D341Med (cell line): ENCODE measurements at places on chromosomes 16 and 17.

DNA sequence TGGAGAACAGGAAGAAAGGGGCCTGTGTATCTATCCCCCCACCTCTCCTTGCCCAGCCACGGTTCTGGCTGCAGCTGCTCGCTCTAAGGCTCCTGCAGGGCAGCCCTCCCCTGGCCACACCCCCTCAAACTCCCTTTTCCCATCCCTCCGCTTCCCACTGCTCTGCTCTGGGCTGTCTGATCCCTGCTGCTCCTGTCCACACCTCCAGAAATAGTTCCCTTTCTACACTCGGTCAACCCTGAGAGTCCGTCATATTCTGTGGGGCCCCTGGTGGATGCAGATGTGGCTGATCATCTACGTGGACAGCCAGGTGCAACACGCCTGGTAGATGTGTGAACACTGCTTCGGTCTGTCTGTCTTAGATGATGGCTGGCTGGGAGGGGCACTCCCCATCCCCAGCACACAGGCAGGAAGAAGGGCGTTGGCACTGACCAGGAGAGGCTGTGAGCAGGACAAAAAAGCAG lies 19.3 kb upstream of the KRT19 start:
- no peak for DNase-seq

DNA sequence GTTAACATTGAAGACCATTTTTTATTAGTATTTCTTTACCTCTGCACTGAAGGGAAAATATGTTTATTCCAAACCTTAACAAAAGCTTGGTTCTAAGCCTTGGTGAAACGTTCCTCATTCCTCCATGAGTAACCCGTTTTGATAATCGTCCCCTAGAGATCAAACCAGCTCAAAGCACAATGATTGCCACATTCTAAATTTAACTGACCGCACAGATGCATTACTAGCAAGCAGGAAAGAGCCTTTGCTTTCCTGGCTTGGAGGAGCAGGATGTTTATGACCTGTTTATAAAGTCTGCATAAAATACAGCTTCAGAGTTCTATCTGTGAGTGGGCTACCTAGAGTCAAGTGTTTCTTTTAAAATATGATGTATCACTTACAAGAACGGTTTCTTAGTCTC lies 193.8 kb downstream of the TMEM114 start:
- no peak for DNase-seq

DNA sequence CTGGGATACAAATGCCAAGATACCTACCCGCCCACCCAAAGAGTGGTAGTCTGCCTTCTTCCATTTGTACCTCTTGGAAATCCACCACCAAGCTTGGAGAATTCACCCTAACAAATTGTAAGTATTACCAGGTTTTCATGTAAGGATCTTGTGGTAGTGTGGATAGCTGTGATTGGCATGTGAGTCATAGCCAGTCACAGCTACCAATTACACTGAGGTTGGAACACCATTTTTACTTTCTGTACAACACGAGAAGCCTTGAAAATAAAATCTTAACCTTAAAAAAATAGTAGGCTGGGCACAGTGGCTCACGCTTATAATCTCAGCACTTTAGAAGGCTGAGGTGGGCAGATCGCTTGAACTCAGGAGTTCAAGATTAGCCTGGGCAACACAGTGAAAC lies 18.5 kb upstream of the SLC35G3 start:
- no peak for DNase-seq

DNA sequence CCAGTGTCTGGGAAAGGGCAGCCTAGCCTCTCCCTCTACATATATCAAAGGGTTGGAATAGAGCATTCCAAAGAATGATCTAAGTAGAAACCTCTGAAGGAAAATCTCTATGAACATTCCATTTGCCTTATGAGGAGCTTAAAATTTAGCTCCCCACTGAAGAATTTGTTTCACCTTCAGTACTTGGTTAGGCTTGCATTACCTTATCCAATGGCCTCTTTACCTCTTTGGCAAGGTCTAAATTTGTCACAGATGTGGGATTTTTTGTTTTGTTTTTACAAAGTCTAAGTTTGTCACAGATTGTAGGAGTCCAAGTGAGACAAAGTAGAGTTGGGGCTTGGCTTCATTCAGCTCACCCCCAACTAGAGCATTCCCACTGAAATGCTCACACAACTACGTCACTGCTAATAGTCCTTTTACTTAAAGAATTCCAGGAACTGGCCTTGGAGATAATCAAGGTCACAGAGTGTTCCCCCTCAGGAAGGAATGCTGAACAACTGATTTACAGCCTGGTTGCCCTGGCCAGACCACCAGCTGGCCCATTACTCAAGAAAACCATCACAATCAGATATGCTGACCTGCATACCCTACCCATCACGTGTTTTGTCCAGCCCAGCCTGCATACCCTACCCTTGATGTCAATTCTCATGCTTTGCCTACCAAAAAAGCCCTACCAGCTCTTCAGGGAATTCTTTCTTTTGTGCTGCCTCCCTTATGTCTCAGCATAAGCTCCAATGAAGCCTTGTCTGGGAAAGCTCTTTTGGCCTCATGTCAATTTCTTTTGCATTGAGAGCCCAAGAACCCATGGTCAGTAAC lies 26.5 kb upstream of the PPM1D start:
- DNase-seq: no peak

DNA sequence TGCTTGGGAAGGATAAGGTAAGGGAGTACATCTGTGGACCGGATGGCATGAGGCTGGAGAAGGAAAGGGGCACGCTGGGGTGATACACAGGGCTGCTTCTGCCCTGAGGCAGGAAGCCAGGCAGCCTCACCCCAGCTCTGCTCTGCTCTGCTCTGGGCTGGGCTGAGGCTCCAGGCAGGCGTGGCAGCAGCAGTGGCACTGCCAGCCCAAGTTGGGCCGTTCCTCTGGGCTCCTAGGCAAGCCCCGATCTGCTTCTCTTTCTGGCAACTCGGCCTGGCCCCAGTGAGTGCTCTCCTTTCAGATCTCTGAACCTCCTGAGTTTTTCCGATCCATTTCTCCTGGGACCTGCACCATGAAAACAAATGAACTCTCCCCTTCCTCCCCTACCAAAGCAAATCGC lies 44.9 kb downstream of the VAC14 start:
- DNase-seq: no peak

DNA sequence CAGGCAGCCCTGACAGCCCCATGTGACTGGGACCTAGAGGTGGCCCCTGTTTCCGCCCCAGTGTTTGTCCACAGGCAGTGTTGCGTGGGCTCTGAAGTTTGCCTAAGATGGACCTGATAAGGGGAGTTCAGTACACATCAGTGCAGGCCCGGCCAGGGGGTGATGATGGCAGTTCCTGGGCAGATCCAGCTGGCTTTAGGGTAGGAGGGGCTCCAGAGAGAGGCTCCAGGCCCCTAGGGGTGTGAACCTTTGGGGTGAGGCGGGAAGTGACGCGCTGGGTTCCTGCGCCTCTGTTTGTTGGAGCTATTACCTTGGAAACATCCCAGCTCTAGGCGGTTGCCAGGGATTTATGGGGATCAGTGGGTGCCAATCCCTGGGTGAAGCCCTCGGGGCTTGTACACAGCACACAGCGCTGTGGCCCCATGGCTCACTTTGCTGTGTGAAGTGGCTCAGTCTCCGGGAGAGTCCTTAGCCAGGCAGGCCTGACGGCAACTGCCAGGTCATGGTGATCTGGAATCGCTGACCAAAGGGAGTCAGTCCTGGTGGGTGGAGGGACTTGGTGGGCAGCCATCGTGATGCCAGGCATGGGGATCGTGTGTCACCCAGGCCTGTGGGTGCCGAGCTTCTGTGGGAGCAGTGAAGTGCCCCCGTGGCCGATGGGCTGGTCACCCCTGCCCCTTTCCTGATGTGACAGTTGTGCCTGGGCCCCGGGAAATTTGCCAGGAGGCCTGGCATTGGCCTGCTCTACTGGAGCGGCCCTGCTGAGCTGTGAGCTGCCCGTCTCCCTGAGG lies 146.1 kb downstream of the SEC14L1 start:
- peak; percentile 96 for DNase-seq

DNA sequence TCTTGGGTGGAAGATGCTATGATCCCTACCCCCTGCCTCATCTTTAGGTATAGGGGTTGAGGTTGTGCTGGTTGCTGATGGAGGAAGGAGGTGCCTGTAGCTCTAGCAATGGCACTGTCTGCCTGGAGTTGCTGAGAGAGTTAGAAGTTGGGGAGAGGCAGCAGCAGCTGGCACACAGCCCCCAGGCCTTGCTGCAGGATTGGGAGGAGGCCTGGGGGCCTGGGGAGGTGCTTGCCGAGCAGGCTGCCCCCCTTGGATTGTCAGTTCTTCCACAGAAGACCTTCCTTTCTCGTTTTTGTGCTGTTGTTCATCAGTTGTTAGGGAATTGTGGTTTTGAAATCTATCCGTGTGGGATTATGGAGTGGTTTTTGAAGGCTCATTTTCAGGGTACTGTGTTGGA lies 52.9 kb downstream of the SEC14L1 start:
- no peak for DNase-seq

- no peak for DNase-seq
These were observed 2.1 kb downstream of the FAM171A2 start for GRCh38 chr17:44361292-44362260.

- DNase-seq: no peak
These were observed 9.2 kb upstream of the PRKCB start for GRCh38 chr16:23826528-23827045.

DNA sequence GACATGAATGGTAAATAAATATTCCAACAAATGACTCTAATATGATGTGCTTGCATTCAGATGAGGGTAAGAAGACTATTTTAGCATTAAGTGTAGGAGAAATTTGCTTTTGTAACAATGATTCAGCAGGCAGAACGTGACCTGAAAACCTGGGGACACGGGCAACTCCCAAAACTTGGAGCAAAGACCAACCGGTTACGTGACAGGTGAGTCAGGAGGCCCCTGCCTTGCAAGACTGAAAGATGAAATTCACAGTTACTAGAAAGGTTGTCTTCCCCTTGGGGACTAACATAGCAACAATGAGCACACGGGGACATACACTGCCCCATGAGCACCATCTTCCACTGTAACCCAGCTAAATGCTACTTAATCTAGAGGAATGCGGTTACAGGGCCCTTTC lies 33.5 kb upstream of the ERN1 start:
- DNase-seq: no peak

GRCh38 chr17:69802045-69802740 lies 272.8 kb upstream of the KCNJ16 start:
- DNase-seq: no peak

DNA sequence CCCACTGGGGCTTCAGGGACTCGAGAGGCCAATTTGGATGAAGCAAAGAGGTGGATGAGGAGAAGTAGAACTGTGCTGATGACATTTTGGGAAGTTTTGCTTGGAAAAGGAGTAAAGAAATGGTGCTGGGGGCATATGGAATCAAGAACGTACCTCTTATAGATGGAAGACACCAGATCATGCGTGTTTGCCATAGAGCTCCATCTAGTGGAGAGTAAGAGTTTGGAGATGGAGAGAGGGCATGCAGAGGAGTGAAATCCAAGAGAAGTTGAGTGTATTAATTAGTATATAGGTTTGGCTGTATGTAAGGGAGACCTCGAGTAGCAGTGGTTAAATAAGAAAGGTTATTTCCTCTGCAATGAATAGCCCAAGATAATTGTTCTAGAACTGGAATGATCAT lies 56.0 kb downstream of the SHISA6 start:
- peak; percentile 20 for DNase-seq

DNA sequence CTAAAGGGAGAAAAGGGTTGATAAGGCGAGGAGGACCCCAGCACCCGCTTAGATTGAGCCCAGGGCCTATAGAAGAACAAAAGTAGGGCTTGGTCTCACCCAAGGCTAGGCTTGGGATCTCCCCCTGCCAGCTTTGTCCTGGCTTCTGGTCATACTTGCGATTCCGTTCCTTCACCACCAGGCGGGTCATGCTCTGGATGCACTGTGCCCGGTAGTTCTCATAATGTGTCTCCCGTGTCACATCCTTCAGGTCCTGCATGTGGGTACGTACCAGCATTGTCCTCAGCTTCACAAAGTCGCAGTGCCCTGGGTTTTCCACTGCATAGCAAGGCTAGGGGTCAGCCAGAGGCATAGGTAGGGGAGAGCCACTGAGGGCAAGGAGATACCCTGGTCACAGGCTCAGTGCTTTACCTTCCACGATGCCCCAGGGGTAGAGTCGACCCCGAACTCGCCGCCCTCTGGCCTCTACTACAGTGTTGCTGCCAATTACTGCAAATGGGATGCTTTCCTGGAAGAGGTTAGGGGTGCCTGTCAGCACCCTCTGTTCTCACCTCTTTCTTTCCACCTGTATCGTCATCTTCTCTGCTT lies 6.5 kb upstream of the MTMR4 start:
- DNase-seq: peak; percentile 66

DNA sequence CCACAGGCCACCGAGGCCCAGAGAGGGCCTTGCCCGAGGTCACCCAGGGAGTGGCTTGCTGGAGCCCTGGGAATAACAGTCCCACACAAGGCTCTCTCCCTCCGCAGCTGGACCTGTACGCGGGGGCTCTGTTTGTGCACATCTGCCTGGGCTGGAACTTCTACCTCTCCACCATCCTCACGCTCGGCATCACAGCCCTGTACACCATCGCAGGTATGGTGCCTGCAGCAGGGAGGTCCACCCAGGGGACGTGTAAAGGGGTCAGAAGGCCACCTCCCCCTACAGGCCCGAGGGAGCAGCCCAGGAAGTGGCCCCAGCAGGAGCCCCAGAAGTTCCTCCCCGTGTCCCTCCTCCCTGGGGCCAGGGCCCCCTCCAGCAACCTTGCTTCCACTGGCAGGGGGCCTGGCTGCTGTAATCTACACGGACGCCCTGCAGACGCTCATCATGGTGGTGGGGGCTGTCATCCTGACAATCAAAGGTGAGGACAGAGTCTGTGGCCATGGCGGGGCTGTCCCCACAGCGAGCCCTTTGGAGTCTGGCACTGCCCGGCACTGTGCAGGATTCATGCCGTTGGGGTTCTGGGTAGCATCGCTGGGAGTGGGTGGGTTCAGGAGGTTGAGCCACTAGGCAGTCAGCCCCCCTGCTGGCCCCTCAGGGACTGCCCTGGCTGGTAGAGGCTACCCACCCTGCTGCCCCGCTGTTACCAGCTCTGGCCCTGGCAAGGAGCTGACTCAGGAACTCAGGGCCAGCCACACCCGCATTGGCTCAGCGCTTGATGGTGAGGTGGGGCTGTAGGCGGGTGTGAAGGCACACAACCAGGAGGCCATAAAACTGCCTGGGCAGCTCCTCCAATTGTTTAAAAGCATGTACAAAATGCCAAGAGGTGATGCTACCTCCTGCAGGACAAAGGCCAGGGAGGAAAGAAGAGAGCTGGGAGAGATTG lies 17.3 kb downstream of the SLC5A10 start:
- no peak for DNase-seq

- peak; percentile 85 for DNase-seq
These were observed 8.8 kb upstream of the MLKL start for GRCh38 chr16:74709441-74709877.

GRCh38 chr17:1882836-1883235 lies 53.0 kb downstream of the RPA1 start:
- peak; percentile 36 for DNase-seq

DNA sequence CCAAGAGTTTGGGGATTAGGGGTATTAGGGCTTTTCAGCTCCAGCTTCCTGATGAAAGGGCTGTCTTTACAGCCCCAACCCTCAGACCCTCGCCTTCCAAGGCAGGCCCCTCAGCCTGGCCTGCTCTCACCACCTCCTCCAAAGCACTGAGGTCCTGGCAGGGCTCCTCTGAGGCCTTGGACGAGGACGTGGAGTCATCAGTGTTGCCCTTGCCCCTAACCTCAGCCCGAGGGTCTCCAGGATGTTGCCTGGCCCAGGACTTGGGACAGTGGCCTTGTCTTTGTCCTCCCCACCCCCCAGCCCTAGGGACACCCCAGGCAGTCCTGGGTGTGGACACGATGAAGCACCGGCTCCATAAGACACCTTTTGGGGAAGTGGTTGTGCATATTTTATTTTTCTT lies 28.2 kb downstream of the B9D1 start:
- DNase-seq: peak; percentile 45
